WERI-Rb-1 (cell line): ENCODE measurements at places on chromosomes 5 and 9.

DNA sequence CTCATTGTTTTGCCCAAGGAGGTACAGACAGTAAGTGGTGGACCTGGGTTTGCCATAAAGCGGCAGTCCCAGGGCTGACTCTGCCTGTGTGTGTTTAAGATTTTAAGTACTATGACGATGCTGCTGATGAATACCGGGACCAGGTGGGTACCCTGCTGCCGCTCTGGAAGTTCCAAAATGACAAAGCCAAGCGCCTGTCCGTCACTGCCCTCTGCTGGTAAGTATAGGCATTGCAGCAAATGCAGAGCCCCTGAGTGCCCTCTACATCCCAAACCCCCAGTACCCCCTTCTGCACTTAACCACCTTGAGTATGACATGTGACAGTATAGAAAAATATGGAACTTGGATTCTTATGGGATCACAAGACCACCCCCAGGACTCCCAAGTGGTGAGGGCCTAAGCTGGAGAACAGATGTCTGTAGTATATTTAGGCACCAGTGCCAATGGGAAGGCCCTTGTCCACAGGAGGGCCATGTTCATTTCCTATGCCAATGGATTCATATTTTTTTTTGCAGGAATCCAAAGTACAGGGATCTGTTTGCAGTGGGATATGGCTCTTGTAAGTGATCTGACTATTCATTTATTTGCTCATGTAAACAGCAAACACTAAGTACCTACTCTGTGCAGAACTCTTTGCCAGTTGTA is 22.0 kb downstream of the ENHO start:
- DNase-seq = peak; percentile 67

DNA sequence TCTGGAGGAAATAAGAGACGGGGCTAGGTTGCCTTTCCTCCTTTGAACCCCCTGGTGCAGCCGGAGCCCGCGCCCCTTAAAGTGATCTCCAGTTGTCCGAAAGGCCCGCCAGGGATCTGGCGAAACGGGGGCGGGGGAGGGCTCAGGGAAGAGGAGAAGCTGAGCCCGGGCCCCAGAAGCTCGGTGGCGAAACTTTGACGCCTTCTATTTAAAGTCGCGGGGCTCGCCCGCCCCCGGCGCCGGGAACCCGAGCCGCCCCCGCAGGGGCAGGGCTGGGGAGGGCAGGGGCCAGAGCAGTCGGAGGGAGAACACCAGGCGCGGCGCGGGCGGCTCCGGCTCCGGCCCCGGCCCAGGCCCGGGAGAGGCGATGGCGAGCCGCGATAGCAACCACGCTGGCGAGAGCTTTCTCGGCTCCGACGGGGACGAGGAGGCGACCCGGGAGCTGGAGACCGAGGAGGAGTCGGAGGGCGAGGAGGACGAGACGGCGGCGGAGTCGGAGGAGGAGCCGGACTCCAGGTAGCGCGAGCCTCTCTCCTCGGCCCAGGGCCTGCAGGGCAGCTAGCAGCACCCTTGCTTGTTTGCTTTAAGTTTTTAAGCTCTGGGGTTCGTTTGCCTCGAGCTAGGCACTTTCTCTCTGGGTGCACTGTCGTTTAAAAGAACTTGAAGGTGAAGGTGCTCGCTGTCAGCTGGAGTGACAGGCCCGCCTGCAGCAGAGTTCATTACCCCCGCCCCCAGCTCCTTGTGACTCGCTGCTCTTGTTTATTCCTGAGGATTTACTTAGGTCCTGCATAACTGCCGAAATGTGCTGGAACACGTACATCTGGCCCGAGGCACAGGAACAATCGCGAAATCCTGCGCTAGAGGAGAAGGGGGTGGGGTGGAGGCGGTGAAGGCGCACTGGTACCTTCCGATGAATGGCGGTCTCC is at the start of gene CMYA5:
Gene CMYA5, plus strand, starts transcription at position 296 of the 926 bp plus-strand sequence. Its CDS starts 72 bp downstream, at position 368.
- DNase-seq = no peak

DNA sequence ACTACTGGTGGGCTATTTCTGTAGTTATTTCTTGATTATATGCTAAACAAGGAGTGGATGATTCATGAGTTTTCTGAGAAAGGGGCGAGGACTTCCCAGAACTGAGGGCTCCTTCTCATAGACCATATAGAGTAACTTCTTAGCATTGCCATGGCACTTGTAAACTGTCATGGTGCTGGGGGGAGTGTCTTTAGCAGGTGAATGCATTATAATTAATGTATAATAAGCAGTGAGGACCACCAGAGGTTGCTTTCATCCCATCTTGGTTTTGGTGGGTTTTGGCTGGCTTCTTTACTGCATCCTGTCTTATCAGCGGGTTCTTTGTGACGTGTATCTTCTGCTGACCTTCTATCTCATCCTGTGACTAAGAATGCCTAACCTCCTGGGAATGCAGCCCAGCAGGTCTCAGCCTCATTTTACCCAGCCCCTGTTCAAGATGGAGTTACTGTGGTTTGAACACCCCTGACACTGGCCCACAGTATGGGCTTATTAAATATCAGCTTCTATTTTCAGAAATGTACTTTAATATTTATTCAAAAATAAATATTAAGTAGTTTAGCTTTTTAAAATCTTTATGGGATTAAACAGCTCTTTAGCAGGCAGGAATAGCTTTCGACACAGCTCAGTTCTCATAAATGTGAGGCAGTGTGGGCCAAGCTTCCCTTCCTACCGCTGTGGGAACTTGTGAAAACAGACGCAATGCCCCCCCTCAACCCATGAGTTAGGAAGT is 44.4 kb downstream of the GALNT12 start:
- DNase-seq = no peak

DNA sequence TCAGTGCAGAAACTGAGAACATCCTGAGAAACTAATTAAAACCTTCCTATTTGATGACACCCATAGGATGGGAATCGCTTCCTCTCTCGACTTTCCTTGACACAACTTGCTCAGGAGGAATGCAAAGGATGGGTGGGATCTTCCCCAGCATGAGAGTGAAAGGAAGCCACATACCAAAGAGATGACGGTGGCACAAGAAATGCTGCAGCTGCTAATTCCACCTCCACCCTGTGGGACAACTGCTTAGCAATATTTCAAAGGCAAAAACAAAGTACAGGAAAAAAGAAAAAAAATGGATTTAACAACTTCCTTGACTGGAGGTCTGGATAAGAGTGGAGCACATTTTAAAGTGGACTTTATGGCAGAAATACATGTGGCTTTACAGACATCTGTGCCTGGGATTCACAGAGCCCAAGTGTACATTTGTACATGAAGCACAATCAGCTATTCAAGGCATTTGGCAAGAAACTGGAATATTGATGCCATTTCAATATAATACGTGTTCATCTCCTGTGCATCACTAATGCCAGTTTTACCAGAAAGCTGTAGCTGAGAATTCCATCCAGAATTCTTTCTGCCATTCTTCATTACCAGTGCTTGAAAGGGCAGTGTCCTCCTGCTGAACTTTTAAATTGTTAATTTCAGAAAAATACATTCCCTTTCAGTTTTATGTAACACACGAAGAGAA is 359.2 kb upstream of the ACTBL2 start:
- no peak for DNase-seq

DNA sequence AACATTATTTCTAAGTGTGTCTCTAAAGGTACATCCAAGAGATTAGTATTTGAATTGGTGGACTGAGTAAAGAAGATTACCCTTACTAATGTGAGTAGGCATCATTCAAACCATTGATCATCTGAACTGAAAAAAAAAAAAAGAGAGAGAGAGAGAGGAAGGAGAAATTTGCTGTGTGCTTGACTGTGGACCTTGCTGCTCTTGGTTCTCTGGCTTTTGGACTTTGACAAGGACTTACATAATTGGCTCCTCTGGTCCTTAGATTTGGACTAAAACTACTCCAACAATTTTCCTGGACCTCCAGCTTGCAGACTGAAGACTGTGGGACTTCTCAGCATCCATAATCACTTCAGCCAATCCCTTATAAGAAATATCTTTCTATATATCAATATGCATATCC is 1091.9 kb upstream of the EDIL3 start:
- DNase-seq = no peak

DNA sequence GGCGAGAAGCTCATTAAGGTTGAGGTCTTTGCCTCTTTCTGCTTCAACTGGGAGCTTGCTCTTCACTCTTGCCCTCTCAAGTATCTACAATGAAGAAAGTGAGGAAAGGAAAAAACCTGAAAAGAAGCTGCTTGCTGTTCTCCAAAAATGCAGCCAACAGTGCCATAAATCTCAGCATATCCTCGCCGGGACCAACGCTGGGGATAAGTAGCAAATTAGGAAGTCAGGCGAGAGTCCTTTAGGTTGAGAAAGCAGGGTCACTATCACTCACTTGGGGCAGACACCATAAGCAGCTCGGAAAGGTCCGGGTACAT is 399 bp downstream of the NUP155 start:
- no peak for DNase-seq

- no peak for DNase-seq
These were observed 326.6 kb downstream of the ENC1 start for GRCh38 chr5:74313896-74314295.

GRCh38 chr9:92496396-92497176 is 14.3 kb upstream of the ASPN start:
- no peak for DNase-seq

DNA sequence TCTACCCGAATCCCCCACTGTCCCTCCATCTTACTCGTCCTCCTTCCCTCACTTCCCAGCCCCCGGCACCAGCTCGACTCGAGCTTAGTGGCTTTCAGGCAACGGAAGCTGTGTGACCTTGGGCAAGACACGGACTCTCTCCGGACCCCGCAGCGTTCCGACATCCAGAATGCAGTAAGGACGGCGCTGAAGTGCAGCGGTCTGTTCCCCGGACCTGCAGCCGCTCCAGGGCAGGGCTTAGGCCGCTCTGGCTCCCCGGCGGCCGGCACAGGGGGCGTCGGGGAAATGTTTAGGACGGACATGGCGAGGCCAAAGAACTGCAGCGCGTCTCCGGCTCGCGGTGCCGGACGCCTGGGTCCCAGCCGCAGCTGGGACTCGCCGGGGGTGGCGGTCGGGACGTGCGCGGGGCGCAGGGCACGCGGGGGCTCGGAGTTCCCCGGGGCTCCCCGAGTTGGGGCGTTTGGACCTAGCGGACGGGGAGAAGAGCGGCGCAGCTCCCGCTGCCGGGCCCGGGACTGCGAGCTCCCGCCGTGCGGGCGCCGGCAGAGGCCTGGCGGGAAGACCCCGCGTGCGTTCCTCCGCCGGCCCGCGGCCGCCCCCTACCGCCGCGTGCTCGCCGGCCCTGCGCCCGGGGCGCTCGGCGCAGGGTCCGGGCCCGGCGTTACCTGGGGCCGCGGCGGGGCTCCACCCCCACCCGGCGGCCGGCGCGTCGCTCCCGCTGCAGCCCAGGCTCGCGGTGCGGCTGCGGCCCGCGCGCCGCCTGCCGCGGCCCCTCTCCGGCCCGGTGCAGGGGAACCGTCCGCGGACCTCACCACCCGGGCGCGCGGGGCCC is 5.6 kb upstream of the RNF44 start:
- DNase-seq = peak; percentile 31

DNA sequence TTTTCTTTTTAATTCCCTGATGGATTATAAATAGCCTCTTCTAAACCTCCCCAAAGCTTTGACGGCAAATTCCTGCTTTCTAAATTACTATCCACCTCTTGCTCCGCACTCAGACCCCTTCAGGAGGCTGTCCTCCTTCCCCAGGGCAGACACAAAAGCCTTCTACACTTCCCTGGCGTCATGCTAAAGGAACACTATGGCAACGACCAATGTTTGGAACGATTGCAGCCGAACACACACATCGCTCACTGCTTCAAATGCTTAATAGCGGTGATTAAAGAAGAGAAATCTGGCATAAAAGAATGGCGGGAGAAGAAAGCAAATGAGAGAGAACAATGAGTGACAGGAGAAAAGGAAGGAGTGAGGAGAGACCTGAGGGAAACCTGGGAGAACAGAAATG is 297.3 kb downstream of the MLLT3 start:
- no peak for DNase-seq

DNA sequence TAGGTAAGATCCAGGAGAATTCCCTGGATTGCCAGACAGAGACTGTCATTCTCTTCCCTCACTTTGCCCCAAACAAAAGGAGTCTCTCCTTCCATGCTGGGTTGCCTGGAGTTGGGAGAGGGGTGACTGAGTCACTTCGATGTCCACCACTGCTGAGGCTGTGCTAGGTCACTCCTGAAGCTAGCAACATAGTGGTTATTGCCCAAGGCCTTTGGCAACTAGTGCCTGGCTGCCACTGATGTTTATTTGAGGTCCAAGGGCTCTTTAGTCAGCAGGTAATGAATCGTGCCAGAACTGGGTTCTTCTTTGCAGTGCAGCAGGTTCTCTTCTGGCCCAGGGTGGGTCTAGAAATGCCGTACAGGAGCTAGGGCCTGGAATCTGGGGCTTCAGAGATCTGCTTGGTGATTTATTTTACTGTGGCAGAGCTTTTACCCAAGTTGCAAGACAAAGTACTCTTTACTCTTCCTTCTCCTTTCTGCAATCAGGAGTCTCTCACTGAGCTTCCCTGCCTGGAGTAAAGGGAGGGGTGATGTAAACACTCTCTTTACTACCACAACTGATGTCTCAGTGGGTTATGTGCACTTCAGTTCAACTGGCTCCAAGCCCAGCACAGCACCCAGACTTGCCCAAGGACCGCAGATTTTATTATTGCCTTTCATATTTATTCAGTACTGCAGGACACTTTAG is 155.7 kb upstream of the SH3GL2 start:
- DNase-seq = no peak

DNA sequence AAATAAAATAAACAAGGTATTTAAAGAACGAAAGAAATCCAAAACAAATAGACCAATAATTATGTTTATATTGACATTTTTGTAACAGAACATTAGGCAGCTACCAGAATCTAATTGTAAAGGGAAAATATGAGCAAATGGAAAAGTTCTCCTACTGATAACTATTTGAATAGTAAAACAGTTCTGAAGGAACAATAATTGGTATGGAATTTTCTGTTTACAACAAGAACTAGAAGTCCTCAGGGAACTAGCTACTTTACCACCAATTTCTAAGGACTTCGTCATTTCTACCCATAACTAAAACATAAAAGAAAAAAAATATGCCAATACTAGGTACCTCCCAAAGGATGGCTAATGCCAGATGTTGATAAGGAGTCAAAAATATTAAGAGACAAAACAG is 58.5 kb downstream of the AP3B1 start:
- DNase-seq = no peak

- DNase-seq = no peak
These were observed 32.5 kb upstream of the GSN start for GRCh38 chr9:121235512-121235911.

GRCh38 chr9:106857811-106858470 is 5.0 kb upstream of the ZNF462 start:
- no peak for DNase-seq

DNA sequence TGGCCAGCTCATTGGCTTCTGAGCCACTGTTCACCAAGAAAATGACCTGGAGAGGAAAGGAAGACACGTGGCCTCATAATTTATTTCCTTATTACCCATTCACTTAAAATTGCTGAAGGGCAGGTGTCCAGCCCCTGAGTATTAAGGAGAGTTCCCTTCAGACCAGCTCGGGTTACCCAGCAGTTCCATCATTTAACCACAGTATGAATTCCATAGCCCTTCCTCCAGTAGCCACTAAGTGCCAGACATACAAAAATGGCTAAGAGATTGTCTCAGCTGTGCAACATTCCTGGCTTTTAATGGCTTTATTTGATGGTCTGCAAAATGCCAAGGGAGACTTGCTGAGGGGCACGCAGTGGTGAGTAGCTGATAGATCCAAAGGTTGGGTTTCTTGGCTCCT is 12.5 kb downstream of the AGXT2 start:
- DNase-seq = no peak
